ENCODE measurements at places on chromosomes 7 and 10. TPM values are rescaled to one million over a fixed set of nuclear protein-coding genes. Genes with fewer than 3 reads are reported as not detected.
A peak's percentile ranks its signal among the peaks of the same experiment; 100 is the strongest.

DNA sequence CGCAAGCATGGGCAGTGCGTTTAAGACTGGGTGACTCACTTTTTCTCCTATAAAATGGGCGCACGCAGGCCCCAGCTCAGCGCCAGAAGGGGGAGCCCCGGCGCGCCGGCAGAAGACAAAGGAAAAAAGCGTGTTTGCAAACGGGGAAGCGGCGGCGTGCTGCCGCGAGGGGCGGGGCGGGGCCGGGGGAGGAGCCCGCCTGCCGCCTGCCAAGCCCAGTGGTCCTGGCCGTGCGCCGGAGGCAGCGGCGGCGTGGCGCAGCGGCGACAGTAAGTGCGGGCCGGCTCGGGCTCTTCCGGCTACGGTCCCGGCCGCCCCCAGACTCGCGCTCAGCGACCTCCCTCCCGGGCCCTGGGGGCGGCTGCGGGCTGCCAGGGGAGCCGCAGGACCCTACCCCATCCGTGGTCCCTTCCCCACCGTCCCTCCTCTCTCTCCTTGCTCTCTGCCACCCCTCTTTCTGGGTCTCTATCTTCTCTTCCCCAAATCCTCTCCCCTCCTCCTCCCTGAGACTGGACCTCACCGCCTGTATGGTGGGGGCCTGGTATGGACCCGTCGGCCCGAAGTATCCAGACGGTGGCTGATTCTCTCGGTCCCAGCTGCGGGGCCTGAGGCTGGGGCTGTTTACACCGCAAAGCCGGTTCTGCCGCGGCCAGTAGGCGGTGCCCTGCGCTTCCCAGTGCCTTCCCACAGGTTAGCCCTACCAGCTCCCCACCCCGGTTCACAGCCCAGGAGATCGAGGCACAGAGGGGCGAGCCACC, at the start of gene SLC29A3:
Gene SLC29A3, plus strand, starts transcription at position 218 of the 758 bp plus-strand sequence. Its CDS starts 51 bp downstream, at position 269.
- DNase-seq: peak; percentile 70

DNA sequence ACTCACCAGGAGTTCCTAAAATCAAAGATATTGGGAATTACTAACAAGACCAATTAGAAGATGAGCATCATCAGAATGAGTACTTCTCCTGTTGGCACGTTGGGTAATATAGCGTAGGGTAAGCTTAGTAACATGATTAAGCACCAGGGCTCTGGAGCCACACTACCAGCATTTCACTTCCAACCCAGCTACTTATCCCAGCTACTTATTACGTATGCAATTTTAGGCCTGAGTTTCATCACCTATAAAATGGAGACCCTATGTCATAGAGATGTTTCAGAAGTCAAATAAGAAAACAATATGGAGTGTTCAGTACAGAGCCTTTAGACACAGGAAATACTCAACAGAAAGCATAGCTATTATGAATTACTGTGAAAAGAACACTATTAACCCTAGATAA, 19.0 kb downstream of the GDI2 start:
- no peak for DNase-seq

- DNase-seq: no peak
Observed at GRCh38 chr7:80676404-80676803, 38.0 kb downstream of the CD36 start.

DNA sequence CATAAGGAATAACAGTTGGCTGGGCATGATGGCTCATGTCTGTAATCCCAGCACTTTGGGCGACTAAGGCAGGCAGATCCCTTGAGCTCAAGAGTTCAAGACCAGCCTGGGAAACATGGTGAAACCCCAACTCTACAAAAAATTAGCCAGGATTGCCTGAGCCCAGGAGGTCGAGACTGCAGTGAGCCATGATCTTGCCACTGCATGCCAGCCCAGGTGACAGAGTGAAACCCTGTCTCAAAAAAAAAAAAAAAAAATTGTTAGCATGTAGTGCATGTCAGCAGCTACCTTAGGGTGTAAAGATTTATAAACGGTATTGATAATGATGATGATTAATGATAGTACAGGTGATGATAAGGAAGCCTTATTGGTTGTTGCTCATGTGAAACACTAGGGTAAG, 331.2 kb upstream of the FZD1 start:
- DNase-seq: no peak

Gene NPY
- polyA plus RNA-seq: not detected

Gene SUN3
- polyA plus RNA-seq: not detected
